ENCODE measurements at places on chromosomes 13 and 19.

- no peak for DNase-seq
These were observed 112.6 kb downstream of the KCNRG start for GRCh38 chr13:50127726-50128291.

DNA sequence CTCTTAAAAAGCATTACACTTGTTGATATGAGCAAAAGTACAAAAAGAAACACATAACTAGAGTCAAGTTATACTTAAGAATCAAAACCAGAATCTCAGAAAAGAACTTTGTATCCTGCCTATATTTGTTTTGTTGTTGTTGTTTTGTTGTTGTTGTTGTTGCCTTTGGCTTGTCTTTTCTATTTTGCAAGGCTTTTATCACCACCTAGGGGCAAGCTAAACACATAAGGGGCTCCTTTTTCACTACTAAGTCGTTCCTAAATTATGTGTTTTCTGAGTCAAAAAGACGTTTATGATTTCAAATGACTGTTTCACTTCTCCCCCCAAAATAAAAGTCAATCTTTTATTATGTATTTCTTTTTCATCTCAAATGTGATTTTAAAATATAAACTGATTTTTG lies 250.2 kb downstream of the RBM26 start:
- DNase-seq, result no peak

GRCh38 chr13:64428196-64428595 lies 2801.9 kb downstream of the PCDH9 start:
- no peak for DNase-seq

- DNase-seq, result no peak
These were observed 35.4 kb downstream of the WDFY2 start for GRCh38 chr13:51619614-51620013.

DNA sequence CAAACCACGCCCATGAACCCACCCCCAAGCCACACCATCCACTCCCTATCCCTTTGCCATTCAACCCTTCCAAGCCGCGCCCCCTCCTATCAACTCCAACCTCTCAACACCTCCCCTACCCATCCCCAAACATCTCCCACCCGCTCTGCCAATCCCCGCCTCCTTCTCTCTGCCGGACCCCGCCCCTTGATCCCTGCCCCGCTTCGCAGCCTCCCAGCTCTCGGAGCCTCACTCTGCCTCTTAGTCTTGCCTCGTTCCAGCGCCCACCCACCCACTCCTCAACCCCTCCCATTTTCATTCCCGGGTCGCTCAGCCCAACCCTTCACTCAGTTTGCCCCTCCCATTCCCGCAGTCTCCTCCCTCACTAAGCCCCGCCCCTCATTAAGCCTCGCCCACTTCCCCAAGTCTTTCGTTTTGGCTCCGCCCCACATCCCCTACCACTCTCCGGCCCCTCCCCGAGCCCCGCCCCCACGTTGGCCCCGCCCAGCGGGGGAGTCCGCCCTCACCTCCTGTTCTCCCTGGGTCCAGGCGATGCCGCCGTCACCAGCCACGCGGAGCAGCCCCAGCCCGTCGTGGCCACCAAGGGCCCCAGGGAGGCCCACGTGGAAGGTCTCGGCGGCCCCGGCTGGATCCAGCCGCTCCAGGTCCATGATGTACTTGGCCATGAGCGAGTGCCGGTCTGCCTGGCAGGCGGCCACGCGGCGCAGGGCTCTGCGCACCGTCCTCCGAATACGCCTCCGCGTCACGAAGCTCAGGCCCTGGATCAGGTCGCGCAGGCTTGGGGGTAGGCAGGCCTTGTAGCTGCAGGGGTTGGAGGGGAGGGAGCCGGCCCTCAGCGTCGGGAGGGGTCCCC lies 5.7 kb downstream of the JAK3 start:
- DNase-seq, result no peak

- DNase-seq, result no peak
These were observed 22.2 kb upstream of the SPRYD7 start for GRCh38 chr13:49958321-49958720.

GRCh38 chr19:38831142-38831605 lies 420 bp downstream of the ECH1 start:
- DNase-seq, result no peak

DNA sequence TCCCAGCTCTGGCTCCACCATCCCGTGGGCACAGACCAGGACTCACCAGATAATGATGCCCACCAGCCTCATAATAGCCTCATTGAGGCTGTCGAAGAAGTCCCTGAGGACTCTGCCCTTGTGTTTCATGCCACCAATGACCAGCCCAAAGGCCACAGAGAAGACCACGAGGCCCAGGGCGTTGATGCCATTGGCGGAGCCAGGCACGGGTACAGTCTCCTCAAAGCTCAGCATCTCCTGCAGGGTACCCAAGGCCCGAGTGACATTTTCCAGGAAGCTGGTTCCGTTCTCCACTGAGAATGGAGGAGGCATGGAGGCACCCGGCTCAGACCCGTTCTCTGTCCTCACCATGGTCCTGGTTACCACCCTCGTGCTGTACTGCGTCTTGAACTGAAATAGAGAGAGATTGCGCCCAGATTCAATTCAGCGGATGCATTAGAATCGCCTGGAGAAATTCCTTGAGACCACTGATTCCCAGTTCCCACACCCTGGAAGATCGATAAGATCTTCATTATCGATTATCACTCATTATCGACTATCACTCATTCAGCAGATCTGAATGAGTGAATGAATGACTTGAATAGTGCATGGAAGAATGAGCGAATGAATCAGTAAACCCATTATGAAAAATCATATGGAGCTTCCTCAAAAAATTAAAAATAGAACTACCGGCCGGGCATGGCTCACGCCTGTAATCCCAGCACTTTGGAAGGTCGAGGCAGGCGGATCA lies 17.5 kb downstream of the SLC1A6 start:
- DNase-seq, result no peak

DNA sequence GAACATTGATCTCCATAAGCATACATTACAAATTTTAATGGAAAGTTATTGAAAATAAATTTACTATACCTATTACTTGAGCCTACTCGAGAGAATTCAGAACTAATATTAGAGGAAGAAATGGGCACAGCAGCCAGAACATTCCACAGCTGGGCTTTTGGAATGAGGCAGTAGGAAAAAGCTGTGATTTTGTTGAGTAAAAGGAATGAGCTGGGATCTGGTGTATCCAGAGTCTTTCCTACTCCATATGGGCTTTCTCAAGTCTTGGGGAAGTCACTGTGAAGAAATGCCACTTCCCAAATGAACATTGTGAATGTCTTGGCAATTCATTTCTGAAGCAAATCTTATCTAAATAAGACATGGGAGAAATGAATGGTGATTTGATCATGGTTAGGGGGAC lies 93.1 kb downstream of the CYSLTR2 start:
- DNase-seq, result no peak

GRCh38 chr19:16041299-16041990 lies 34.9 kb upstream of the TPM4 start:
- peak; percentile 29 for DNase-seq

- DNase-seq, result no peak
These were observed 127.4 kb downstream of the MAB21L1 start for GRCh38 chr13:35349052-35349451.

- DNase-seq, result no peak
These were observed 6.5 kb upstream of the S1PR4 start for GRCh38 chr19:3171894-3172672.

DNA sequence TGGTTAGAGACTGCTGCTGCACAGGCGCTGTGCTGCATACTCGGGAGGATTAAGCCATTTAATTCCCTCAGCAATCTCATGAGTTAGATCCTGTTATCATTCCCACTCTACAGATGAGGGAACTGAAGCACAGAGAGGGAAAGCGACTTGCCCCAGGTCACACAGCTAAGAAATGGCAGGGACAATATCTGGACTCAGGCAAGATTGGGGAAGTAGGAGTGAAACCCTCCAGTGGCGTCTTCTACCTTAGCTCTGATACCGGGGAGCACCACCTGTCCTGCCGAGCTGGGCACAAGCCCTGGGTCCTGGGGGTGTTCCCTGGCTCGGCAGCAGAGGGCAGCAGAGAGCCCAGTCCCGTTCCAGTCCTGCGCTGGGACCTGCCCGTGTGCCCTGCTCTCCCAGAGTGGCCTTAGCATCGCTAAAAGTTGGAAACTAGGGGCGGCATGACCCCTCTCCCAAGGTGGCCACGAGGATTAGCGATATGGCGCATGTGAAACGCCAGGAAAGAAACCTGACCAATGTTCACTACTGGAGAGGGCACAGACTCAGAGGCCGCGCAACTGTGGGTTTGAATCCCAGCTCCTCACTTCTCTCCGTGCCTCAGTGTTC lies 20.5 kb downstream of the CYTH2 start:
- DNase-seq, result peak; percentile 15

DNA sequence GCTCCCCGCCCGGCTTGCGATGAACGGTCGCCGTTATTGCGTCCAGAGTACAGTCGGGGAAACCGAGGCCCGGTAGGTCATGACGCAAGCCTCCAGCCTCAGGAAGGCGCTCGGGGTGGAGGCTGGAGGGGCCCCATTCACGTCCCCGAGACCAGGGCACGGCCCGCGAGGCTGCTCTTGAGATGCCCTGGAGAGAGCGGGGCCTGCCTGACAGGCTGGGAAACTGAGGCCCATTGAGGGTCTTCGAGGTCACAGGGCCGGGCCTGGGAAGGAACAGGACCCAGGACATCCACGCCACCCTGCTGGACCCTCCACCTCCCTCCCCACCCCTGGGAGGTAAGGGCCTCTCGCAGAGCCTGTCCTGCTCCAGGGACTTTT lies 367 bp downstream of the NDUFS7 start:
- DNase-seq, result no peak

DNA sequence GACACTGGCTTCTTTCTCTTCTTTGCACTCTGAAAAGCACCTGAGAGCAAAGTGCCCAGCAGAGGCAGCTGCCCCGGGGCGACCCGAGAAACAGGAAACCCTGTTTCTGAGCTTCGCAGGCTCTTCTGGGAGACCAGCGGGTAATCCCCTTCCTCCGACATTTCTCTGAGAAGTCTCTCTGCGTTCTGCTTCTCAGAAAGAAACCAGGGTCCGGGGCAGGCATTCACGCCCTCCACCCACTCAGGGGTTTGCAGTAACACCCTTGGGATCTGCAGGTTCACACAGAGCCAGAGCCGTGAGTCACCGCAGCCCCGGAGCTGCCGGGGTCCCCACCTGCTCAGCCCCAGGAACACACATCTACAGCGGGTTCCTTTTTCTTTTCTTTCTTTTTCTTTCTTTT lies 86.0 kb downstream of the GADD45B start:
- DNase-seq, result peak; percentile 89

GRCh38 chr13:24693862-24694471 lies 13.8 kb downstream of the ATP12A start:
- DNase-seq, result no peak

DNA sequence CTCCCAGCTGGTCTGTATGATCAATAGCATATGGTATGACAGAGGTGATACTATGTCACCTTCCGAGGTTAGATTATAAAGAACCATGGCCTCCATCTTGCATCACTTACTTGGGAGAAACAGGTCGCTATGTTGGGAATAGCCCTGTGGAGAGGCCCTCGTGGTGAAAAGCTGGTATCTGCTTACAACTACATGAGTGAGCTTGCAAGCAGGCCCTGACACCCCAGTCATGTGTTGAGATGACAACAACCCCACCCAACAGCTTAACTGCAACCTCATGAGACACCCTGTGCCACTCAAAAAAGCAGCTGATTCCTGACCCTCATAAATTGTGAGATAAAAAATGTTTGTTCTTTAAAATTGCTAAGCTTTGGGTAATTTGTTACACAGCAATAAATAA lies 18.8 kb downstream of the MTRF1 start:
- no peak for DNase-seq

GRCh38 chr13:36357231-36357630 lies 11.0 kb upstream of the SPART start:
- DNase-seq, result no peak

- no peak for DNase-seq
These were observed 30.3 kb downstream of the CRYL1 start for GRCh38 chr13:20495087-20496023.

GRCh38 chr13:37136187-37136586 lies 30.7 kb upstream of the CSNK1A1L start:
- DNase-seq, result no peak
